Head of caudate nucleus (tissue), 42 donors: ENCODE measurements at places on chromosomes 12 and 14.
A peak's percentile ranks its signal among the peaks of the same experiment; 100 is the strongest.

DNA sequence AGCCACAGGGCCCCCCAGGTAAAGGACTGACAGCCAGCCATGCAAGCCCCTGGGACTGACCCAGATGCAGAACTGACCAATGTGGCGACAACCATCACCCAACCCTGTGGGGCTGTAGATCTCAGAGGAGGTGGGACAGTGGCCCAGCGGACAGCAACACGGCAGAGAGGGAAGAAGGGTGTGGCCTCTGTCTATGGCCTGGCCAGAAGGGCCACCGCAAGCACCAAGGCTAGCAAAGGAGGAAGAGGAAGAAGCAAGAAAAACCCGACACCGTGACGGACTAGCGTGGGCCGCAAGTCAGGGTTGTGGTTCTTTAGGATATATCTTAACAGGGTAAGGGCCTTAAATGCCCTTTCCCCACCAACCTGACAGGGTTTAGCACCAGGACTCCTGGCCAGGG is 71.2 kb downstream of the ITPK1 start:
- no peak for DNase-seq

DNA sequence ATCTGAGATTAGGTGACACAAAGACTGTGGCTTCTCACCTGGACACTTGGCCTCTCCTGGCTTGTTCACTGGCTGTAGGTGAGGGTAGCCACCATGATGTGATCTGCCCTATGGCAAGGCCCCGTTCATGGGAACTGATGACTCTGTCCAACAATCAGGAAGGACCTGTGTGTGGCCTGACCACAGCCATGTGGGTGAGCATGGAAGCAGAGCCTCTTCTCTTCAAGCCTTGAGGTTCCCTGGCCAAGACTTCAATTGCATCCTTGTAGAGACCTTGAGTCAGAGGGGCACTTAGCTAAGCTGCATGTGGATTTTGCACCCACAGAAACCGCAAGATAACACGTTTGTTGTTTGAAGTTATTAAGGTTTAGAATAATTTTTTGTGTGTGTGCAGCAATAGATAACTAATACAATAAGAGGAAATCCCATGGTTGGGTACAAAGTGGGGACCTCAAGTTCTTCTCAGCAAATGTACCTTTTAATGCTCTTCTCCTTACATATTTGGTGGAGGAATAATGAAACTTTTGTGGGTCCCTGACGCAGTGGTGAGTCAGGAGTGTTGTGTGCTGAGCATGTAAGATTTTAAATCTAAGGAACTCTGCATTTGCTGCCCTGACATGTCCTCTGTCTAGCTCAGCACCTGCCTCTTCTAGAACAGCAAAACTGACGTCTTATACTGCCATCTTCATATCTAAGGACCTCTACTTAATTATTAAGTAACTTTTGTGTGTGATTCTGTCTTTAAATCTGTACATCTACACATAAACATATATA is 27.5 kb upstream of the PLEKHG7 start:
- DNase-seq, result no peak

GRCh38 chr12:132040906-132041606 is 91.3 kb downstream of the EP400 start:
- DNase-seq, result no peak

GRCh38 chr14:85811340-85811739 is 281.4 kb downstream of the FLRT2 start:
- DNase-seq, result no peak

DNA sequence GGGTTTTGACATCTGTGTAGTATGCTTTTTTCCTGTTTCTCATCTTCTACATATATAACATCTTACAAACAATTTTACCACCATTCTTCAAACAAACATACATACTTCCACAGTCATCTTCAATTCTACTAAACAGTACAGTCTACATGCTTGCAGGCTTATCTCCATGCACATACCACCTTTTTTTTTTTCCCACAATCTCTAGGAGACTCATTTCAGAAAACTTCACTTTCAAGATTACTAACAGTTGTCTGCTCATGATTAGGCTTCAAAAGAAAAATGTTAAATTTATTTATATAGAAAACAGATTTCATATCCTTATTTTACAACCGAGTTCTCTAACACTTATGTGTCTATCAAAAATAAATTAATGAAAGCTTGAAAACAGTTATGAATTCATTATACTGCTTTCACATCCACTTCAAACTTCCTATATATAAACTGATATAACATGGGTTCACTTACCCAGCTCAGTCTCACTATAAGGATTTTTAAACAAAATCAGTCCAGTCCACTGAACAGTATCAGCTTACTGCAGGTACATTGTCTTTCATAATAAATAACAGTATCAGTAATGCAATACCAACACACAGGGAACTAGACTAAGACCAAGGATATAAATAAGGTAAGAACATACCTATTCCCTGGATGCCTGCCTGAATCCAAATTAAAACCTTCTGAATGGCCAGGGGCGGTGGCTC is 42.5 kb downstream of the LRP6 start:
- no peak for DNase-seq

- DNase-seq, result no peak
These were observed 293.6 kb downstream of the AKAP6 start for GRCh38 chr14:32622742-32623141.

GRCh38 chr12:25859976-25860375 is 98.5 kb upstream of the RASSF8 start:
- DNase-seq, result no peak

DNA sequence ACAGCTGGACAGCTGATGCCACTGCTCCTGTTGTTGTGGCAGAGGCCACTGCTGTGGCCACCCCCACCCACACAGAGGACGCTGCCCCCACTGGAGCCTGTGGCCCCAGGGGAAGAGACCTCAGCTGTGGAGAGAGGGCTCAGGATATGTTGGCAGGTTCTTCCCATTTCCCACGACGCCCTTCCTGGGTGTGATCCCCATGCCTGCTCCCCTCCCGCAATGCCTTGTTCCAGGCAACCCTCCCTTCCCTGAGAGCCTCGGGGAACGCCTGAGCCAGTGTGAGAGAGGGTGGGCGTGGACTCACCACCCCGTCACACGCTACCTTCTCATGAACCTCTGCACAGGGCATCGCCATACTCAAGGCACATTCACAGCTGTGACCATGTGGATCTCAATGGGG is 5.7 kb upstream of the KRT82 start:
- no peak for DNase-seq

DNA sequence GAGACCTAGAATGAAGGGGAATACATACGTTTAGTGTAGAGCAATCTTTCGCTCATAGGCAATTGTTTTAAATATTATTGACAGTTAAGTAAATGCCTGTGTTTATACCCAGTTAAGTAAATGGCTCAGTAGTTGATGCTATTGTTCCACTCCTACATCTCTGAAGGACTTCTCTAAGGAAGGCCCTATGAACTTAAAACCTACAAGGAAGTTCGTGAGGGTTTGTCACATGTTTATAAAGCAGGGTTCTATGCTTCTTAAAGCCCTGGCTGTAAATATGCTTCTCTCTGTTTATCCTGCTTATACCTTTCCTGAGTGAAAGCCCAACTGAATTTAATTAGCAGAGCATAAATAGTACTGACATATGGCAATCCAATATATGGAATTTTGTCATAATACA is 282.1 kb upstream of the NPAS3 start:
- DNase-seq, result no peak

- DNase-seq, result no peak
These were observed 40.5 kb downstream of the RPS29 start for GRCh38 chr14:49545716-49546115.

DNA sequence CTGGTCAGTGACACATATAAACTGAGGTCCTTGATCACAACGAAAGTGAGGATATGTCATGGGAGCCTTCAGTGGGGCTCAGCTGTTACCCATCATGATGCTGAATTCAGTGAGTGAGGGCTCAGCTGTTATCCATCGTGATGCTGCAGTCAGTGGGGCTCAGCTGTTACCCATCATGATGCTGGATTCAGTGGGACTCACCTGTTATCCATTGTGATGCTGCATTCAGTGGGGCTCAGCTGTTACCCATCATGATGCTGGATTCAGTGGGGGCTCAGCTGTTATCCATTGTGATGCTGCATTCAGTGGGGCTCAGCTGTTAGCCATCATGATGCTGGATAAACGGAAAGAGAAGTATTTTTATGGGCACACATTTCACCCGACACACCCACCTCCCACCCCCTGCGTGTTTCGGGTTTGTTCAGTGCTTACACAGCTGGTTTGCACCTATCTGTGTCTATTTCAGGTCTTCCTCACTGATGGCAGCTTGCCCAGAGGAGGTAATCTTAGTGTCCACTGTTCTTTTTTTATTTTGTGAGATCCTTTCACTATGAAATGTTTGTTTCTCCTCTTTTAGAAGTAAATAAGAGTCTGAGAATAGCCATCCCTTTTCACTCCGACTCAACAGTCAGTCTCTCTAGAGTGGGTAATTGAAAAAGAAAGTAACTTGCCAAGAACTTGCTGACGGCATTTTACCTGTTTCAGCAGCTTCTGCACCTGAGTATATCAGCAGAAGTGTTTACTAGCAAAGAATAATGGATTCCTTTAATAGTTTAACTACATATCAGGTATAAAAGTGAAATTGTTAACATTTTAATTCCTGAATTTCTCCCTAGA is 183.0 kb downstream of the ERC1 start:
- no peak for DNase-seq

- no peak for DNase-seq
These were observed 593.8 kb downstream of the TRHDE start for GRCh38 chr12:72865921-72866320.

- no peak for DNase-seq
These were observed 2.0 kb downstream of the AQP6 start for GRCh38 chr12:49974677-49975317.

GRCh38 chr12:47900131-47901062 is 4.4 kb downstream of the VDR start:
- no peak for DNase-seq

GRCh38 chr14:20969336-20969735 is 14.0 kb downstream of the RNASE2 start:
- DNase-seq, result no peak

DNA sequence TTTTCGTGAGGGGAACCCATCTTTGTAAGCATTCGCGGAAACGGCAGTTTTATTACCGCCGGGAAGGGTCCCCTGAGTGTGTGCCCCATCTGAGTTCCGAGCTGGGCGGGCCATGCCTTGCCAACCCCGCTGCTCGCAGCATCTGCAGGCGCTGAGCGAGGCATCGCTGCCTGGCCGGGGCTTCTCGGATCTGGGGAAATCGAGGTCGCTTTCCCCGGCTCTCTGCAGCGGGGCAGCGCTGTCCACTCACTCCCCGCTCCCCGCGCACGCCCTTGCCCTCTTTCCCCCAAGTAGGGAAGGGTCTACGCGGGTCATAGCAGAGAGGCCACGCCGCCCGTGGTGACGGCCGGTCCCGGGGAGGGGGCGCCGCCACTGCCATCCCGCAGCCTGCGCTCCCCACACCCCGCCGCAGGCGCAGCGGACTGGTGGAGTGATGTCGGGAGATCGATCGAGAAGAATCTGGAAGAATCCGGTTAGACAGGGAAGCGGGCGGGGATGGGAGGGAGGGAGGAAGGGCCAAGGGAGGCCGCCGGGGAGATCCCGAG is 507 bp upstream of the FKBP4 start:
- peak; percentile 15 for DNase-seq

DNA sequence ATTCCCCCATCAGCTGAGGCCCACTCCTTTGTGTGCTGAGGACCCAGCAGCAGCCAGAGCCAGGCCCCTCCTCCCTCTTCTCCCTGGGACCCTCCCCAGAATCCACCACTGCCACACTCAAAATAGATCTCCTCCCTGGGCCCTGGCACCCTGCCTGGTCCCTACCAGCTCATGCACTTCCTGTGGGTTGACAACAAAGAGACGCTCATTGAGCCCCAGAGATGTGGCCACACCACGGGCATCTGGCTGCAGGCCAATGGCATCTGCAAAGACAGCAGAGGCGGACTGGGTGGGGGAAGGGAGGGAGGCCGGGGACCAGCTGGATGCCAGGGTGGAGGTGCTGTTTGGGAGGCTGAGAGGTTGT is 16.0 kb upstream of the ENDOU start:
- peak; percentile 97 for DNase-seq

- no peak for DNase-seq
These were observed 28.1 kb downstream of the TCHP start for GRCh38 chr12:109928058-109928656.

- DNase-seq, result no peak
These were observed 94.5 kb downstream of the AACS start for GRCh38 chr12:125159702-125160101.

DNA sequence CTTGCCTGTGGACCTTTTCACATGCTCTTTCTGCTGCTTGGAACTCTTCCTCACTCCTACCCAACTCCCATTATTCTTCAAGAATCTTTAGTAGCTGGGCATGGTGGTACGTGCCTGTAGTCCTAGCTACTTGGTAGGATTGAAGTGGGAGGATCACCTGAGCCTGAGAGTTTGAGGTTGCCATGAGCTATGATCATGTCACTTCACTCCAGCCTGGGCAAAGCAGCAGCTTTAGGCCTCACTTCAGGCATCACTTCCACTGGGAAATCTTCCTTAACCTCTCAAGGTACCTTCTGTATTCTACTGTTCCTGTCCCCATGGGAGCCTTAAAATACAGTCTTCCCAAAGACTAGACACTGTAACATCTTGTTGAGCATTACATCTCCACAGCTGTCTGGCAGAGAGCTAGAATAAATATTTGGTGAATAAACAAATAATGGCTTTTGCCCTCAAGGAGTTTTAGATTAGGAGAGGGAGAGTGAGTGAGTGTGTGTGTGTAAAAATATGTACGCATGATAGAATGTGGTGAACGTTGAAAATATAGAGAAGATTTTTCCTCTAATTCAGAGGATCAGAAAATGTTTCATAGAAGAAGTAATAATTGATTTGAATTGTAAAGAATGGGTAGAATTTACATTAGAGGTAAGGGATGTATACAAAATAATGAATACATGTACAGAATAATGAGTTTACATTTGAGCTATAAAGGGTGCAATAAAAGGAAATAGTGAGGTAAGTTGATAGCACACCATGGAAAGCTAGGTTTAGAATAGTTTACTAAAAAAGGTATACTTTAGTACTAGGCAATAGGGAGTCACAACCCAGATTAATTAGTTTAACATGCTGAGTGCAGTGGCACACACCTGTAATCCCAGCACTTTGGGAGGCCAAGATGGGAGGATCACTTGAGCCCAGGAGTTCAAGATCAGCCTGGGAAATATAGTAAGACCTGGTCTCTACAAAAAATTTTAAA is 29.2 kb upstream of the BMAL2 start:
- no peak for DNase-seq

DNA sequence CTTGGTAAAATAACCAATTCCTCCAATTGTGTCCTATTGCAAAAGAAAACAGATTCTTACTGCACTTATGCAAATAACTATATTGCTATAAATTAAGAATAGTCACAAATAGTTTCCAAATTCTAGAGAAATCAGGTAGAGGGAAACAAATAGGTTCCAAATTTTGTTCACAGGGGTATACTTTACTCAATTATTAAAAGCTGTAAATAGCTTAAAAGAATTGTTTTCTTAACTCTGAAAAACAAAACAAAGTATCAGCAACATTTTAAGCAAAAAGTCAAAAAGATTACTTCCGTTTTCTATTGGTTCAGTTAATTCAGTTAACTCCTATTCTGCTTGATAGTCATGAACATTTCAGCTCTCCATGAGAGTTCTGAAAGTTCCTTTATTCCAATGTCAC is 85.6 kb upstream of the PPP4R3A start:
- DNase-seq, result no peak
